ENCODE measurements at places on chromosomes 4 and X.

- no peak for DNase-seq
Observed at GRCh38 chr4:96471956-96472867, 632.3 kb downstream of the PDHA2 start.

- DNase-seq: no peak
Observed at GRCh38 chr4:165208221-165208652, 876 bp downstream of the KLHL2 start.

GRCh38 chr4:109914322-109914721, 1.6 kb downstream of the EGF start:
- DNase-seq: no peak

GRCh38 chr4:63529581-63530337, 879.5 kb downstream of the TECRL start:
- DNase-seq: no peak

- no peak for DNase-seq
Observed at GRCh38 chr4:154707877-154708276, 35.9 kb upstream of the LRAT start.

DNA sequence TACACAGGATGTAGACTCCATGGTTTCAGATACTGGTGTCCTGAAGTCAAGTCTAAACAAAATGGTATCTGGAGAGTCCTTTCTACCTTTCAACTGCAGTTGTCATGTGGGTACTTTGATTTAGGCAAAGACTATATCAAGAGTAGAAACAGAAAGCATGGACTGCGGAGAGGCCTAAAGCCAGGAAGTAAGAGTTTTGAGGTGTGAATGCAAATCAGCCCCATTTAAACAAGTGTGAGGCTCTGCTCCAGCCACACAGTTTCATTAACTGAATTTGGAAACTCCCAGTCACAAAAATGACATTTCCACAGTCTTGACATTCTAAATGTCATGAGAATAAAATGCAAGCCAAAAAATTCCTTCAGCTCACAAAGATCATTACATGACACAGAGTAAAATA, 87.2 kb upstream of the MCF2 start:
- DNase-seq: peak; percentile 79

DNA sequence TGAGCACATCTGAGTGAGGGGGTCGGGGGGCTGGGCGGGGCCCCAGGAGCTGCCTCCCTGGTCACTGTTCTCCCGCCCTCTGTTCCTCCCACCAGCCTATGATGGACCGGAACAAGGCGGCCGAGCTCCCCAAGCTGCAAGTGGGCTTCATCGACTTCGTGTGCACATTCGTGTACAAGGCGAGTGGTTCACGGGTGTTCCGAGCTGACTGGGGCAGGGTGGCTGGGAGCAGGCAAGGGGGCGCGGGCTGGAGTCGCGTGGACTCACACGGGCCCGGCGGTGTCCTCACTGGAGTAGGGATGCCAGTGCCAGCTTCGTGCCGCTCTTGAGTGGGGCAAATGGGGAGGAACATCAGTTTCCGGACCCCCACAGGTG, 7.7 kb downstream of the ATP5ME start:
- DNase-seq: no peak

- DNase-seq: peak; percentile 6
Observed at GRCh38 chr4:94583914-94584641, 132.3 kb downstream of the PDLIM5 start.

GRCh38 chr4:90071289-90072235, 55.6 kb upstream of the CCSER1 start:
- no peak for DNase-seq

DNA sequence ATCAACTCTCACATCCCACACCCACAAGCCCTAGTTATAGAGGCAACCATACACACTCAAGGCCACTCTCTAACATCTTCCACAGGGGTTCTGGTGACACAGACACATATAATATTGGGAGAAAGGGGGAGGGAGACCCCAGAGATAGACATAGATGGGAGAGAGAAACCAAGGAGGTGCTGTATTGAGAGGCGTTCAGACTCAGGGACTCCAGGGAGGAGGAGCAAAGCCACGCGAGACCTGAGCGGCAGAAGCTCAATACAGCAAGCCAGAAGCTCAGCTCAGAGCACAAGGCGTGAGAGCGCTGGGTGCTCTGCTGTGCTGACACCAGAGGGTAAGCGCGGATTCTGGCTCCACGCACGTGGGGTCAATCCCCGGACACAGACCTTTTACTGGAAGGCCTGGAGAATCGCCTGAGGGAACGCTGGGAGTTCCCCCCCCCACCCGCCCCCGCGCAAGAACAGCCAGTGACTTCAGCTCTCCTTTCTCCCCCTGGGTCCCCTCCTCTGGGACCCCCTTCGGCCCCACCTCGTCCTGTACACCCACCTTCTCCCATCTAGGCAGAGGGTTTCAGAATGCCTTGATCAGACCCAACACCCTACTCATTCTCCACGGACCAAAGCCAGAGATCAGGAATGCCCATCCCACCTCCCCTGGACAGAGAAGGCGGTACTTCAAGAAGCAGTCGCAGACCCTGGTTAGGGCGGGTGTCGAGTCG, 8.7 kb downstream of the MSX1 start:
- DNase-seq: no peak

DNA sequence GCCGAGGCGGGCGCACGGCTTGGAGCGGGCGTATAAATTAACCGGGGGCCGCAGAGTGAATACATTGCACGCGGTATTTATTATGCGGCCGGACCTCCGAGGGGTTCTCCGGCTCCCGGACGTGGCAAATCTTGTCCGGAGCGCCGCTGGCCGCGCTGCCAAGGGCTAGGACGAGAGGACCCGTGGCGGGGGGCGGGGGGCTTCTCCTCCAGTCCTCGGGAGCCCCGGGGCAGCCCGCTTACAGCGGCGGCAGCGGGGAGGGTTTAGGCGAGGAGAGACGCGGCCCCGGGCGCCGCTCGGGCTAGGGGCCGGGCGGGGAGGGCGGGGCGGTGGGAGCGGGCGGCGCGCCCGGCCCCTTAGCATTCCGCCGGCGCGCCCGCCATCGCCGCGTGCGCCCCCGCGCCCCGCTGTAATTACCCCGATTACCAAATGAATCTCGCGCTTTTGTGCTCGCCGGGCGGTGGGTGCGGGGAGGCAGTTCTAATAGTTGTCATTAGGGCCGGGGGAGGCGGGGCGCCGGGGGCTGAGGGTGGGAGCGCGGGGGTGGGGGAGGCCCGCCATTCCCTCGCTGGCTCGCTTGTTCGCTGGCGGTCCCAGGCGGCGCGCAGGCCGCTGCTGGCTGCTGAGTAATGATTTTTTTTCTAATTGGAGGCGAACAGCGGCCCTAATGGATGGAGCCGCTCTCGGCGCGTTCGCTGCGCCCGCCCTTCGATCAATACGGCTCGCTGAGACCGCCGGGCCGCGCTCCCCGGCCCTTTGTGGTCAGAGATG, 276.6 kb downstream of the BCOR start:
- peak; percentile 9 for DNase-seq
